Stimulated activated CD4-positive, alpha-beta T cell treated with anti-CD3 and anti-CD28 coated beads, Interleukin-2, amount 100 ng/mL, for 24 hours (primary cell): ENCODE measurements at places on chromosomes 1 and 21.

GRCh38 chr1:49240709-49241221 is 464.1 kb upstream of the BEND5 start:
- DNase-seq, result no peak

- no peak for DNase-seq
Observed at GRCh38 chr21:26412885-26413284, 160.2 kb downstream of the CYYR1 start.

DNA sequence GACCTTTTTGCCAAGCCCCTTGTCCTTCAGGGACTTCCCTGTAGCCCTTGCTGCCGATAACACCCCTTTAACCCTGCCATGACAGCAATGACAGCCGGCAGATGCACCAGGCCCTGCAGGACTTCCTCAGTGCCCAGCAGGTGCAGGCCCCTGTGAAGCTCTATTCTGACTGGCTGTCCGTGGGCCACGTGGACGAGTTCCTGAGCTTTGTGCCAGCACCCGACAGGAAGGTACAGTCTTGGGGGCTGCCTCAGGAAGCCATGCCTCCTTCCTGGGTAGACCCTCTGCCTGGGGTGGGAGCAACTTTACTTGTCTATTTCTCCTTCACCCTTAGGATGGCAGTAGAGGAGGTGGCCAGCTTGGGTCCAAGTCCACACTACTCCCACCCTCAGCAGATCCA is 16.1 kb upstream of the PADI6 start:
- DNase-seq, result no peak

GRCh38 chr1:169041366-169041765 is 65.1 kb upstream of the ATP1B1 start:
- no peak for DNase-seq

DNA sequence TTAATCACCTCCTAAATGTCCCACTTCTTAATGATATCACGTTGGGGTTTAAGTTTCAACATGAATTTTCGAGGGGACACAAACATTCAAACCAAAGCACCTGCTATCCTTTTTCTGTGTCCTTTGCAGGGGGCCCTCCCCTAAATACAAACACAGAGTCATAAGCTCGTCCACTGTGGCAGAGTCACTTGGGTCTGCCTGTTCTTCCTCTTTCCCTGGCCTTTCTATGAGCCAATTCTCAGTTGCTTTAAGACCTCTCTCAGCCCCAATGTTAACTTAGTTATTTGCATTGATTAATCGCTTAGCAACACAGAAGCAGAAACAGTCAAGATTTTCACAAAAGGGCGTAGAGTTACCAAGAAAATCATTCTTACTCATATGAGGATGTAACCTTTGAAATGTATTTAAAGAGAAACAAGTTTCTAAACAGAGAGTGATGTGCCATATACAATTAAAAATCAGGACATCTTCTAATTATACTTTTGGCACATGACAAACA is 14.9 kb downstream of the APCS start:
- no peak for DNase-seq

DNA sequence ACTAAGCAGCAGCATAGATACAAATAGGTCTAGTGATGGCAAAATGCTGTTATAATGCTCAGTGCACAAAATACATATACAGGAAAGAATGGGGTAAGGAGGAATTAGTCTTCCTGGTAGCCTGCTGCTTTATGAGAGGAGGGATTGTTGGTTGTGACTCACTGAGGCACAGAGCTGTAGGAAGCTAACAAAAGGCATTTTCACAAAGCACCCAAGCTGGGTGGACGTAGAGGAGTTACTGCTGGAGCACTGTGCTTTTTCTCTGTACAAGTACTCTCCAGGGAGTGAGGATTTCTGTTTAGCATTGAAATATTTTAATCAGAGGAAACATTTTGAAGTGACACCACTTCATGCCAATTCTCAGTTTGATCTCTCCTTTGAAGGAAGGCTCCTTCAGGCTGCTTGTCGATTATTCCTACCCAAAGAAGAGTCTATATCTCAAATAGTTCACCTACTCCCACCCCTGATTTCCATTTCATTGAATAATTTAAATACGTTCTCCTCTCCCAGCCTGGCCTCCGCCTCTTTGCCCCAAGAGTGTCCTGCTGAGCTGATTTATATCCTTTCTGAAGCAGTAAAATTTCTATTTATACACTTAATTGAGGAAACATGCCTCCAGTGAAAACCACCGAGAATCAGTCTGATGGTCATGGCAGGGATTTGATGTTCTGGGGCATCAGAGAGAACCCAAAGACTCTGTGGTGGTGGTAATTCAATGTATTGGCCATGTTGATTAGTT is 271.9 kb downstream of the HHAT start:
- DNase-seq, result no peak

DNA sequence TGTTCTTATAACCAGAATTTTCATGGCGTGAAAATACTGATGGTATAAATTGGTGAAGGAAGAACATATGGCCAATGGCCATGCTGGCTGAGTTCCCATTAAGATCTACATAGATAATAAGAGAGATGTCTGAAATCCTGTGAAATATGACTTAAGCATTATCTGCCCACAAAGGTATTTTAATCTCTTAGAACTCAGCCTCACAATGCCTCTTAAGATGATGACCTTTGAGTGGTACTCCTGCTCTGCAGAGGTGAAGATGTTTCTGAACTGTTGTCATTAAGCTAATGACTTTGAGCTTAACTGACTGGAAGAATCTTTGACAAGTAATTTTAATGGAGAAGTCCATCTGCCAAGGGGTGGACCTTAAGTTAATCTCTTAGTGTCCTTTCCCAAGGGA is 148.7 kb downstream of the ZNF326 start:
- DNase-seq, result no peak

GRCh38 chr21:38287476-38287875 is 30.7 kb downstream of the KCNJ15 start:
- DNase-seq, result no peak

DNA sequence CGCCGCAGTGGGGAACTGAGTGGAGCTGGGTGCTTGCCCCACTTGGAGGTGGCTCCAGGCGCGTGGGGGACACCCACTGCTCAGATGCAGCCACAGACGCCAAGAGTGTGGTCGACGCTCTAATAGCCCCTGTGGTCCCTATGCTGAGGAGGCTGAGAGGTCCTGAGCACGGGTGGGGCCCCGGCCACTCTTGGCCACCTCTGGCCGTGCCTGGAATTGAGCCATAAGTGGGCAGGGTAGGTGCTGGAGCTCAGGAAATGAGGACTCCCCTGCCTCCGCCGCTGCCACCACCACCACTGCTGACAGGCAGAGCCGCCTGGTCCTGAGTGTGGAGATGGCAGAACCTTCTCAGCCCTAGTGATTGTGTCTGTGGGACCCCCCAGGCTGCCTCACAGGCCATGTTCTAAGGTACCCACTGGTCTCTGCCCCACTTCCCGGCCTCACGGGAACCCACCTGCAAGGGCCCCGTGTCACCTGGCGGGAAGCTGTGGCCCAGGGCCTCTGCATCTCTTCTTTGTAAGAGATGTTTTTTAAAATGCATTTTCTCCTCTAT is 34.6 kb upstream of the DIP2A start:
- DNase-seq, result no peak

GRCh38 chr21:21213297-21213696 is 215.1 kb downstream of the NCAM2 start:
- no peak for DNase-seq

DNA sequence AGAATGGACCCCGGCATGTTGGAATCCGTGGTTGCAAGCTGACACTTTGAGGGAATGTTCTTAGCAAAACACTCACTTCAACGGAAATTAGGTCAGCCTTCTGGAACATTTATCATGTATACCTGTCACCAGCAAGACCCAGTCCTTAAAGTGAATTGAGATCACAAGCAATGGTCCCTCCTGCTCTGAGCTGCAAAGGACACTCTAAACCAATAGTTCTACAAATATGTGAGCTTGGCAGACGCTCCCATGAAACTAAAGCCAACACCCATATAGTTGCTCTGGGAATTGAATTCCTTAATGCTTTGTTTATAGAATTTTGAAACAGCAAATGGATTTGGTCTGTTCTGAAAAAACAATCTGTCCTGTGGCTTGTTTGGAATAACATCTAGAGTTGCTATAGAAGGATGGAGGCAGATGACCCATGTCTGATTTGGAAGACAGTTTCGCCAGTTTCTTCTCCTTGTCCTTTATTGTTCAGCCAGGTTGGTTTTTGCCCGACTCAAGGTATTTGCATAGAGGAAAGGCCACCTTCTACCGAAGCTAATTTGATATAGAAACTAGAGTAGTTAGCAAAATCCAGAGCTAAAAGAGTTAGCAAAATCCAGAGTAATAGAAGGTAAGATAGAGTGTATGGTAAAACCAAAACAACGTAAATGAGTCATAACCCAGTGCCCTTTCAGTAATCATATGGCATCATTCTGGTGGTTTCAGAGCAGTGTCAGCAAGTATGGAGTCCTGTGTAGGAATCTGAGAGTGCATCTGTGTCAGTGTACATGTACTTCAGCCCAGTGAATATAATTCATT is 236.2 kb downstream of the NFIA start:
- DNase-seq, result no peak

DNA sequence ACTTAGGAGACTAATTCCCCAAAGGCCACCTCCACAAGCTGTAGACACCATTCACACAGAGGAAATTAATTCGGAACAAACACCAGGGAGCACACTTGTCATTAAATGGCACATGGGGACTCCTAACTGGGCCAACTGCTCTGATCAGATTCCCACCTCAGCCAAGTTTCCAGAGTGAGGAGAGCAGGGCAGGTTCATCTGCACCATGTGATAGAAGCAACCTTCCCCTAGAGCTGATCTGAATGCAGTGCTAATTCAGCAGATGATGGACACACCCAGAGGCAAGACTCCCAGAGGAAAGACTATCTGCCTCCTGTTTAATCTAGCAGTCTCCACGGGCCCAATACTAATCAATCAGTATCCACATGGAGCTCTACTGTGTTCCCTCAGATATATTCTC is 147.0 kb downstream of the VAV3 start:
- DNase-seq, result no peak

DNA sequence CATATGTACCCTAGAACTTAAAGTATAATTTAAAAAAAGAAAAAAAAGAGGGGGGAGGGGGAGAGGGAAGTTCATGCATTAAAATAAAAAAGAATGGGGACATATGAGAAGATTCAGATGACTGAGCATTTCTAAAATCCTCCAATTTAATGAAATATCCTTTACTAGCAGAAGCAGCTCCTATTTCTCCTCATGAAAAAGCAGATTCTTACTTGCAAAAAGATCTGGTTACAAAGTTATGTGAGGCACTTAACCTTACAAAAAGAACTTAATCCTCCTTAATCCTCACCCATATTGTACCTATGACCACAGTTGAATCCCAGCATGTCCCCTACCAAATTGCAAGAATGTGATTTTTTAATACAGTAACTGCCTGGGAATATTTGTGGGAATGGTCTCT is 298.5 kb downstream of the SRGAP2C start:
- no peak for DNase-seq

DNA sequence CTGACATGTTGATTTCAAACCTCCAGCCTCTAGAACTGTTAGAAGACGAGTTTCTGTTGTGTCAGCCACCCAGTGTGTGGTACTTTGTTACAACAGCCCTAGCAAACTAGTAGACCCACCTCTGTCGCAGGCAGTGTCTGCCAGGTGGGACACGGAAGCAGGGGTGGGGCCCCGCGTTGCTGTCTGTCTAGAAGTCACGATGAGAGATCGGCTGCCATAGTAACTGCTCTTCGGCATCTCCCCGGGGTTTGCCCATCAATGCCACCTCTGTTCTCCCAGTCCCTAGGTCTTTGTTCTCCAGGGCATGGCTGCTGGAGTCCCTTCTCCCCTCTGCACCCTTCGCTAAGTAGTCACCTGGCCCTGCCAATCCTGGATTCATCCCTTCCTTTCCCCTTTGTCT is 15.2 kb upstream of the CLSTN1 start:
- DNase-seq, result no peak

- no peak for DNase-seq
Observed at GRCh38 chr1:76266762-76267161, 192.2 kb downstream of the ST6GALNAC3 start.

DNA sequence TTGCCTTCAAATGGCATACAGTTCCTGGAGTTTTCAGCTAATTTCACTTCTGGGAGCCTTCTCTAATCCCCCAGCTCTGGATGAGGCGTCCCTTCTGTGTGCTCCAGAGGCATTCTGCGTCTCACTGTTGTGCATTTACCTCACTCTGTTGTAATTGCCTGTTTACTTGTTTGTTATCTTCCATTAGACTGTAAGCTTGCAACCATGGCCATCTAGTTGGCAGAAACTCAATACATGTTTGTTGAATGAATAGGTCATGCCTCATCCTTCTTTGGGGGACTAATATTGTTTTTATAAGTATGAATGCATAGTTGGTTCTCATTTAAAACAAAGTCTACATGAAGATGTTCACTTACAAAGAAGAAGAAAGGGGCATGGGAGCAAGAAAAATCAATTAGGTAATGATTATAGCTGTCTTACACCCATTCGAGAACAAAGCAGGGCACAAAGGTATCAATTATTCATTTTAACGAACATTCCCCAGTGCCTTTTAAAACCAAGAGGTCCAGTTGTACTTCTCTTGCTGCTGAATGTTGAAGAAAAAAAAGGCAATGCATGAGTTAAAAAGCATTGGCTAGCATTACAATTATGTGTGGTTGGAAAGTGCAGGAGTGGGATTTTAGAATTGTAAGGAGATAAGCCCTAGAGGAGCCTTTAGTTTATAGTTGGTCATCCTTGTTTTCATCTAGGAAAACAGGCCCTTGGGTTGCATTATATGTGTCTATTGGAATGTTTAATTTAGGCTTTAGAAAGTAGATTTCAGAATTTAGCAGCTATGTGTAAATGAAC is 6.0 kb downstream of the RGL1 start:
- no peak for DNase-seq

DNA sequence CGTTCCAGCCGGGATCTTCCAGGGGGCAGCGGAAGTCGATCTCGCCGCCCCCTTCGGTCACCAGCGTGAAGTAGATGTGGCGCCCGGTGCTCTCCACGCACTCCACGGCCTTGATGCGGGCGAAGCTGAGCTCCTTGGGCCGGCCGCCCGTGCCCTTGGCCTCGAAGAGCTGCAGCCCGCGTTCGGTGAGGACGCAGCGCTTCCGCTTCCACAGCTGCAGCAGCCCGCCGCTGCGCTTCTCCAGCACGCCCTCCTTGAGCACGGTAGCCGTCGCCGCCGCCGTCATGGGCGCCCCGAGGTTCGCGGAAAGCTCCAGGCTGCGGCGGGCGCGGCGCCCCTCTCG is 516 bp downstream of the PHLDA3 start:
- DNase-seq, result peak; percentile 22

DNA sequence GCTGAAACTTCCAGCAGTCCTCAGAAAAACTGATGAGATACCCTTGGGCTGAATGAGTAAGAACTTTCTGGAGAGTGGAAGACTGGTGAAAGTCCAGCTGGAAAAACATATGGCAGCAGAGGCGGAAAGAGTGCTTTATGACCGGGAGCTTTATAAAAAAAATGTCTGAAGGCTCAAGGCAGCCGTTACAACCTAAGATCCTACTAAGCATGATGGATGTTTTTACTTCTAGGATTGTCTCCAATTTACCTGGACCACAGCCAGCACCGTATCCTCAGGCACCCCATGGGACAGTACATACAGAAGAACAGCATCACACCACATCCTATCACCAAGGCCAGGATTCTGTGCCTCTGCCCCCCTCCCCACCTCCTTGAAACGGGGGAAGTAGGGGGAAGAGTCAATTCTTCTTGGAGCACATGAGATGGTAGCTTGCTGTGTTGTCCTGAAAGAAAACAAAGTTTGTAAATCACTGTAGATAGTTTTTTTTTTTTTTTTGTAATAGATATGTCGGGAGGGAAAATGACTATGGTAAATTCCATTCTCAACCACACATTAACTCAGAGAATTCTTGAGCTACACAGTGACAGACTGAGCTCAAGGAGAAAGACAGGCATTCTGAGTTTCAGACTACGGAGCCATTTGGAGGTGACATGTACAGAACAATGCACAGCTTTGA is 11.8 kb upstream of the IRF2BP2 start:
- DNase-seq, result no peak
